ENCODE measurements at places on chromosomes 13 and 19.

DNA sequence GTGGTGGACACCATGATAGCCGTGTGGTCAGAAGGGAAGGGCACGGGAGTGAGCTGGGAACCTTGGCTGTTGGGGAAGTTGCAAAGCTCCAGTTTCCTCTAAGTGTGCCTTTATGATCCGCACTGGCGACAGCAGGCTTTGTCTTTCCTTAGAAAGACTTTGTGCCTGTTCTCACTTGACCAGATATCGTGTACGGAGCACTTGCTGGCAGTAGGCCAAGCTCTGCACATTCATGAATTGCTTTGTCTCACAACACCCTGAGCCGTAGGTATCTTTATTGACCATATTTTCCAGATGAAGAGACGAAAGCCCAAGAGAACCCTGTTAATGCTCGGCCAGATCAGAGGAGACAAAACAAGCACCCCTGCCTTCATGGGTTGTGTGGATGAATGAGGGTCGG lies 15.1 kb downstream of the CUL4A start:
- no peaks in the 10 kb centered on the region for H3K27me3 ChIP-seq
- no peak overlapping the region for H3K4me3 ChIP-seq
- H3K4me1 ChIP-seq = no peaks in the 10 kb centered on the region

- peaks cover 1% of the 10 kb centered on the region for H3K36me3 ChIP-seq
- H3K27ac ChIP-seq = no peak overlapping the region
- H3K4me3 ChIP-seq = no peak overlapping the region
- H3K4me1 ChIP-seq = peaks cover 2% of the 10 kb centered on the region
- no peak for DNase-seq
- no peaks in the 10 kb centered on the region for H3K27me3 ChIP-seq
Observed at GRCh38 chr13:110231348-110232047, 75.5 kb downstream of the COL4A1 start.

DNA sequence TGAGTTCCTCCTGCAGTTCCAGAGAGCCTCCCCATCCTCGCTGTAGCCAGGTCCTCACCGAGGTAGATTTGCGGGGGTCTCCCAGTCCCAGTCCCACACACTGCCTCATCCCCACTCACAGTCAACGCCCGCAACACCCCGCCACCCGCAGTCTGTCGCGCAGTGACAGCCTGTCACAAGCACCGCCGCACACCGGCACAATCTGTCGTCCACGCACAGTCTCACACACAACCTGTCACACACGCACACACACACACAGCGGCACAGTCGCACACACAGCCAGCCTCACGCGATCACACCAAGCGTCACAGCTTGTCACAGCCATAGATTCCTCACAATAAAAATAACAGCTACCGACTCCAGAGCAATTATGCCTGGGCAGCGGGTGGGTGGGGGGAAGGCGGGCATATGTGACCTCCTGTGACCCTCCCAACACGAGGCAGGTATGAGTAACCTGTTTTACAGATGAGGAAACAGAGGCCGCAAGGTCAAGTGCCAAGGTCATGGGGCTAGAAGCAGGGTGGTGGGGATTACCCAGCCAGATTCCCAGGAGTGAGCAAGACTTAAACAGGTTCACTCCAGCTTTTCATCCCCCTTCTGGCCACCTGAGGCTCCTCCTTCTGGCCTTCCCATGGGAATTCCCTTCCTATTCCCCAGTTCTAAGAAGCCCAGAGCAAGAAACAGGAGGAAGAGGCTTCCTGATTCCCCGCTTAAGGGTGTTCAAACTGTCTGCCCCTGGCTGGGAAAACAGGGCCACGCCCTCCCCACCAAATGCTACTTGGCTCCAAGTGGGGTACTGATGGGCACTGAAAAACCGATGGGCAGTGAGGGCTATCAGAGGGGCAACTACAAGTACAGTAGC lies 13.9 kb downstream of the NFIX start:
- H3K27me3 ChIP-seq = no peaks in the 10 kb centered on the region
- no peak for DNase-seq
- no peaks in the 10 kb centered on the region for H3K36me3 ChIP-seq
- peaks cover 27% of the 10 kb centered on the region for H3K4me1 ChIP-seq
- no peak overlapping the region for H3K4me3 ChIP-seq
- H3K27ac ChIP-seq = no peak overlapping the region

GRCh38 chr19:31364963-31365362 lies 15.7 kb upstream of the TSHZ3 start:
- H3K27ac ChIP-seq = no peak overlapping the region
- no peak for DNase-seq
- no peaks in the 10 kb centered on the region for H3K4me1 ChIP-seq

DNA sequence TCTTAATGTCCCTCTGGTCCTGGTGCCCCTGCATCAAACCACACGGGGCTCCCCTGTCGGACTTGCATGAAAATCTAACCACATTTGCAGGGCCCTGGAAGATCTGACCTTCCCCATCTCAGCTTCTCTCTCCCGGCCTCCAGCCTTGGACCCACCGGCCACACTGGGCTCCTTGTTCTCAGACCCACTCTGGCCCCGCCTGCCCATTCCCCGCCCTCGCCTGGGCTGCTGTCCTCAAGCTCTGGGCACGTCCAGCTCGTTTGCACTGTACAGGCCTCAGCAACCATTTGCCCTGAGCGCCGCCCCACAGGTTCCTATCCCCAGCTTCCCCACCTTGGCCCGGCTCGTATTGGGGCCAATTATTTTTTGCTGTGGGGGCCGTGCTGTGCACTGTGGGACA lies 10.5 kb downstream of the MYO9B start:
- H3K27ac ChIP-seq = no peak overlapping the region
- no peaks in the 10 kb centered on the region for H3K27me3 ChIP-seq
- no peaks in the 10 kb centered on the region for H3K36me3 ChIP-seq
- DNase-seq = no peak

- no peaks in the 10 kb centered on the region for H3K36me3 ChIP-seq
- no peaks in the 10 kb centered on the region for H3K27me3 ChIP-seq
- peaks cover 6% of the 10 kb centered on the region for H3K4me1 ChIP-seq
- DNase-seq = no peak
- H3K27ac ChIP-seq = peak overlapping the region; percentile 99
Observed at GRCh38 chr13:32587811-32588170, 1.5 kb downstream of the PDS5B start.

- H3K27ac ChIP-seq = no peak overlapping the region
- H3K27me3 ChIP-seq = no peaks in the 10 kb centered on the region
- no peak overlapping the region for H3K4me3 ChIP-seq
- no peaks in the 10 kb centered on the region for H3K36me3 ChIP-seq
- DNase-seq = no peak
- no peaks in the 10 kb centered on the region for H3K4me1 ChIP-seq
Observed at GRCh38 chr13:59424661-59425060, 739.1 kb downstream of the DIAPH3 start.

DNA sequence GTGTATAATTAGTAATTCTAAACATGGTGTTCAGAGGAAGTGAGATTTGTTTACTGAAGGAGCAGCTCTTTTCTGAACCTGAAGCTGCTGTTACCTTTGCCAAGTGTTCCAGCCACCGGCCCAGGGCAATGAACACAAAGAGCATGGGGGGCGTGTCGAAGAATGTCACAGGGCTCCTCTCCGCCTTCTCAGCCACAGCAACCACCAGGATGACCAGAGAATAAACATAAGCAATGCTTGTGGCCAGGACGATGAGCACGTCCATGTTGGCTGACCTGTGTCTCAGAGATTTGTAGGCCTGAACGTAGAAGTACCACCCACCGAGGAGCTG lies 53.1 kb downstream of the ATP7B start:
- DNase-seq = no peak
- H3K27ac ChIP-seq = no peak overlapping the region
- no peaks in the 10 kb centered on the region for H3K4me1 ChIP-seq
- no peaks in the 10 kb centered on the region for H3K36me3 ChIP-seq
- no peaks in the 10 kb centered on the region for H3K27me3 ChIP-seq

GRCh38 chr19:28726533-28727479 lies 486.1 kb downstream of the UQCRFS1 start:
- H3K4me3 ChIP-seq = no peak overlapping the region
- H3K4me1 ChIP-seq = no peaks in the 10 kb centered on the region
- DNase-seq = no peak

DNA sequence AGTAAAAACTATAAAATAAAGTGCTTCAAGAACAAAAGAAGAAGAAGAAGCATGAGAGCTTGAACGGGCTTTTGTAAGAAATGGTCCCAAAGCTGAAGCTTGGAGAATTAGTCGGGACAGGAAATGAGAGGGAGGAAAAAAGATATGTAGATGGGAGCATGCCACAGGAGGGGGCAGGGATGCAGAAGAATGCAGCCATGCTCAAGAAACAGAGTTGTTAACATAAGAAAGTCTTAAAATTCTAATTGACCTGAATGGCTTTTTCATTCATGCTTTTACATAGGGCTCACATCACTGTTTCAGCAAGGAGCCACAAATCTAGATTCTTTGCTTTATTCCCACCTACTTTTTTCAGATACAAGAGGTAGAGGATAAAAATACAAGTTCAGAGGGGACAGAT lies 27.7 kb upstream of the NBEA start:
- H3K27me3 ChIP-seq = no peaks in the 10 kb centered on the region
- H3K36me3 ChIP-seq = no peaks in the 10 kb centered on the region
- no peak for DNase-seq
- H3K27ac ChIP-seq = no peak overlapping the region
- H3K4me3 ChIP-seq = no peak overlapping the region
- H3K4me1 ChIP-seq = no peaks in the 10 kb centered on the region

- DNase-seq = peak; percentile 94
- H3K4me1 ChIP-seq = peaks cover 24% of the 10 kb centered on the region
- H3K4me3 ChIP-seq = peak within 1 kb of the TSS; percentile 81
- peak within 1 kb of the TSS; percentile 89 for H3K27ac ChIP-seq
Observed at GRCh38 chr19:3557461-3558248, at the start of gene MFSD12. MFSD12 (minus strand) TSS chr19:3557586; CDS start chr19:3557403, 183 bp downstream.

DNA sequence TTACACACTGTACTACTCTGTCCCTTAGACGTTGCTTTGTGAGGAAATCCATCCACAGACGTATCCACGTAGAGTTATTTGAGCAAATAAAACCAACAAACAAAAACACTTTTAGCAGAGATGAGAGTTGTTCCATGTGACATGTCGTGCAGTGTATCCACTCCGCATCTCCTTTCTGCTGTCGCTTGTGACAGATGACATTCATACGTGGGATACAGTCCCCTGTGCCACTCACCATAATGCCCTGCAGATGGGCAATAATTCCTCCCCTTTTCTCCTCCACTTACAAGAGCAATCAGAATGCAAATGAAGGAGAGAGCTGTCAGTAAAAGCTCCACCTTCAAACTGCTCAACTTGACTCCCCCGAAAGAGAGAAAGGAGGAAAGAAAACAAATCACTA lies 26.0 kb downstream of the IRS2 start:
- no peak for DNase-seq
- peaks cover 7% of the 10 kb centered on the region for H3K36me3 ChIP-seq
- no peak overlapping the region for H3K4me3 ChIP-seq
- H3K27me3 ChIP-seq = no peaks in the 10 kb centered on the region

GRCh38 chr13:82647540-82647939 lies 1234.7 kb downstream of the SLITRK1 start:
- no peak for DNase-seq
- no peaks in the 10 kb centered on the region for H3K36me3 ChIP-seq
- no peaks in the 10 kb centered on the region for H3K27me3 ChIP-seq
- H3K27ac ChIP-seq = no peak overlapping the region

DNA sequence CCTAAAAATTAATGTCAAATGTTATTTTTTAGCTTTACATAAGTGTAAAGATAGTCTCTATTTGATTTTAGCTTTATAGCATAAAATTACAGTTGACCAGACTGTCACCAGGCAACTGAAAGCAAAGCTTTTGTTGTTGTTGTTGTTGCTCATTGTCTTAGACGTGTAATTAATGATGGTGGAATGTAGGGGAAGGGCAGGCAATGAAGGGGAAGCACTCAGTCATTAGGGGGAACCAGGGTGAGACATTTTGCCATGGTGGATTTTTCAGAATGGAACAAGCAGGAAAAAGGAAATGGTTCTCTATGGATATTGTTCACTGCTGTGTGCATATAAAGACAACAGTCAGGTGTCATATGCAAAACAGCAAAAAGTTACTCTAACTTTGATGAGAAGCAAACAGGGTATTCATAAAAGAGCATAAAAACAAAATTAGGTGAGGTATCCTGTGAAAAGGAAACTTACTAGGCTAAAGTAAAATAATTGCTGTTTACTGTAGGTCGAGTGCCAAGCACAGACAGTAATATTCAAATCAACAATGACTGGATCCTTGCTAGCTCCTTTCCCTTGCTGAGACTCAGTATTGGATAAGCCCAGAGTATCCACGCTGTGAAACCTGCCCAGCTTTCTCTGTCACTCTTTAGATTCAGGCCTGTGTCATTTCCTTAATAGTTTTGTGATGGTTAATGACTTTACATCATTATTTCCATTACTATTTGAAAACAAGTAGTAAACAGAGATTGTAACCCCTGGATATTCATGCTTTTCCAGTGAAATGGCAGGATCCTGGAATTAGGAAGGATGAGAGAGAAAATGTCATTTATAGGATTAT lies 110.5 kb downstream of the LRCH1 start:
- H3K4me1 ChIP-seq = peaks cover 28% of the 10 kb centered on the region
- no peak overlapping the region for H3K27ac ChIP-seq
- no peaks in the 10 kb centered on the region for H3K36me3 ChIP-seq
- H3K4me3 ChIP-seq = no peak overlapping the region
- DNase-seq = no peak

GRCh38 chr13:97342136-97342535 lies 91.8 kb upstream of the RAP2A start:
- H3K36me3 ChIP-seq = no peaks in the 10 kb centered on the region
- H3K27ac ChIP-seq = no peak overlapping the region
- H3K4me1 ChIP-seq = peaks cover 57% of the 10 kb centered on the region
- H3K4me3 ChIP-seq = no peak overlapping the region

GRCh38 chr19:17041976-17042375 lies 15.4 kb upstream of the CPAMD8 start:
- H3K27ac ChIP-seq = peak overlapping the region; percentile 13
- peak; percentile 79 for DNase-seq
- no peaks in the 10 kb centered on the region for H3K4me1 ChIP-seq
- H3K36me3 ChIP-seq = no peaks in the 10 kb centered on the region
- no peaks in the 10 kb centered on the region for H3K27me3 ChIP-seq

DNA sequence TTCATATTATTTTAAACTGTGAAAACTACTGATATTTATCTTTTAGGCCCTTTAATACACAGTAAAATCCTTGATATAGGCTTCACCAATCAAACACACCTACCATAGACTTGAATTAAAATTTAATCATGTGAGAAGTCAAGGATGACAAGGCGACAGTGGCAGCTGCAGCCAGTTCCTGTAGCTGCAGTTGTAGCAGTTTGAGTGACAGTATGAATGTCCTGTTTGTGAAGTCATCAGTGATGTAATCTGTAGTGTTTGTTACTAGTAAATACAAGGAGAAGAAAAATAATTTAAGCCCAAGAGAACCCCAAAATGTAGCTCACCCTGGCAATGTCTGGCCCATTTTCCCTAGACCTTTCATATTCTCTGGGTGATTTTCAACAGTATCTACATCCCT lies 897.0 kb downstream of the SLITRK6 start:
- H3K4me1 ChIP-seq = no peaks in the 10 kb centered on the region
- H3K4me3 ChIP-seq = no peak overlapping the region
- H3K27ac ChIP-seq = no peak overlapping the region
- no peaks in the 10 kb centered on the region for H3K27me3 ChIP-seq
- no peak for DNase-seq

GRCh38 chr19:43501661-43502418 lies 2.7 kb downstream of the PHLDB3 start:
- no peak for DNase-seq
- peaks cover 24% of the 10 kb centered on the region for H3K4me1 ChIP-seq
- H3K27ac ChIP-seq = no peak overlapping the region
- H3K36me3 ChIP-seq = peaks cover 4% of the 10 kb centered on the region
- no peaks in the 10 kb centered on the region for H3K27me3 ChIP-seq

Measured in adrenal gland (tissue), 19 donors.